B cell (primary cell): ENCODE measurements at places on chromosomes 7 and 10.

GRCh38 chr10:90274721-90275468, 573.5 kb downstream of the KIF20B start:
- no peak for DNase-seq

- no peak for DNase-seq
Observed at GRCh38 chr10:106682175-106682574, 482.3 kb downstream of the SORCS1 start.

DNA sequence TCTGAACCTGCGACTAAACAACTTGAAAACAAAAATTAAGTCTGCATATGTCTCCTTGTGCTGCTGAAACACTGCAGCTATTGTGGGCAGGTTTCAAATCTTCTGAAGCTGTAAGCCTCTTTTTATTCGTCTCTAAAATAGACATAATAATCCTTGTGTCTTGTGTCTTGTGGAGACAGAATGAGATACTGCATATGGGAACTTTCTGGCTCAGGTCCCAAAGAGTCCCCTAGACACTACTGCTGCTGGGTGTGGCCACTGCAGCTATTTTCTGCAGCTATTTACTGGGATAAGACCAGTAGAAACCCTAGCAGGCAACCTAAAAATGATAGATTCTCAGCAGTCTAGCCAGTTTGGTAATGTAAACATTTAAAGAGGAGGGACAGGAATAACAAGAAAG, 252.0 kb downstream of the ELMO1 start:
- no peak for DNase-seq

DNA sequence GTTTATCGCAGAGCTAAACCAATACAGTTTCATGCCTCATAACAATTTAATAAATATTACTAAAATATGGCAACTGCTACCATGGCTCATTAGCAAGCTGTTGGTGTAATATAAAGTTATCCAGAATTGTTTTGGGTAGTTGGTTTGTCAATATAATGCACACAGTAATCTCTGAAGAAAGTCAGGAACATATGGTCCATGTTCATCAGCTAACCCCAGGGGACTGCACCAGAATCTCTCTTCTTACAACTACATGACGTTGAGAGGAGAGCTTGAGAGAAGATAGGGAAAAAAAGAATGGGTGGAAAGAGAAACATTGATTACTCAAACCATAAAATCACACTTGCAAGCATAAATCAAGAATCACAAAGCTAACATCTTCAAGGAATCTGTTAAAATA, 333.7 kb downstream of the NRG3 start:
- no peak for DNase-seq

- DNase-seq: no peak
Observed at GRCh38 chr7:129741743-129742213, 130.3 kb downstream of the NRF1 start.

DNA sequence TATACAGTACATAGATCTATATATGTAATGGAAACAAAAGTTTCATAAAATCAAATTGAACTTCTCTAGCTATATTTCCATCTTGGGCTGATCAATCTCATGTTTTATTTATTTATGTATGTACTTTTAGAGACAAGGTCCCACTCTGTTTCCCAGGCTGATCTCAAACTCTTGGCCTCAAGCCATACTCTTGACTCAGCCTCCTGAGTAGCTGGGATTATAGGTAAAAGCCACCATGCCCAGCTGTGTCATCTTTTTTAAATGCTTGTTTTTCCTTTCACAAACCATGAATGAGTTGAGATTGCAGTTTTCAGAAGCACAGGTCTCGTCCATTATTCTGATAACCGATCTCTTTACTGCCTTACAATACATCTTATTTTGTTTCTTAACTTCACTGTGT, 400.9 kb downstream of the KCNMA1 start:
- no peak for DNase-seq

DNA sequence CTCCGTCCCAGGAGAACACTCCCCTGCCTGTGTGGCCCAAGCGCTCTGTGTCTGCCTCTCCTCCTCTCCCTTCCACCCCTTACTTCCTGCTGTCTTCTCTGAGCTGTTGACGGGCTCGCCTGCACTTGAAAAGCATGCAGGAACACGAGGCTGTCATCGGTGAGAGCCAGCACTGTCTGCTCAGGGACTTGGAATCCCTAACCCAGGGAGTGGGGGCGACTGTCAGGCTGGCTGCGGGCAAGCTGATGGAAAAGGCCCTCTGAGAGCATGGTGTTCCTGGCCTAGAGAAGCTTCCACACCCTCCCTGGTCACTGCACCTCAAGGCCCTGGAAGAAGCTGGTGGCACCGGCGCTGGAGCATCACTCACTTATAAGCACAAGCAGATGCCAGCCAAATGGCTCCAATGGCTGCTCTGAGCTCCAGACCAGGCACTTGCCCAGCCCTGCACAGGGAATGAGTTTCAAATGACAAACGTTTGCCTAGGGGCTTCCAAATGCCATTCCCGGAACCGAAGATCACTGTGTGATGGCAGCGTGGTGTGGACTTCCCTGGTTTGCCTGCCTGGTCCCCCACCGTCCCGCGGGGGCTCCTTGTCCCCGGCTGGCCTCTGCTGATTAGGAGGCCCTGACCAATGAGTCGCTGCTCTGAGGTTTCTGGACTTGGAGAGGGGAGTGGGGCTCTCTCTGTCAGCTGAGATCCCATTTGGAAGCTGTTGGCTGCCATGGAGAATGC, 56.7 kb upstream of the EBF3 start:
- DNase-seq: no peak

DNA sequence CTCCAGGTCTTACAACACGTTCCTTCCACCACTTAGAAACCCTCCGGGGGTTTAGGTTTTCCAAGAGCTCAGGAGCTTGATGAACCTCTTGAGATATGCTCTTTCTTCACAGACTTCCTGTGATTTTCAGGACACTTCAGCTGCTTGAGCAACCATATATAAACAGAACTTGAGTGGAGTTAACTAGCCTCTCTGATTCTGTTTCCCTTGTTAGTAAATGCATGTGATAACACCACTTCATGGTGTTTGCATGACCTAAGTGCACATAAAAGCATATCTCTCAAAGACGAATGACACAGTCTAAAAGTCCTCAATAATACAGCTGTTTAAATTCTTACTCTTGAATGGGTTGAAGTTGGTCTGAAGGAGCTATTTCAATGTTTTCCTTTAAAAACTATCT, 9.9 kb downstream of the PRR15 start:
- no peak for DNase-seq

DNA sequence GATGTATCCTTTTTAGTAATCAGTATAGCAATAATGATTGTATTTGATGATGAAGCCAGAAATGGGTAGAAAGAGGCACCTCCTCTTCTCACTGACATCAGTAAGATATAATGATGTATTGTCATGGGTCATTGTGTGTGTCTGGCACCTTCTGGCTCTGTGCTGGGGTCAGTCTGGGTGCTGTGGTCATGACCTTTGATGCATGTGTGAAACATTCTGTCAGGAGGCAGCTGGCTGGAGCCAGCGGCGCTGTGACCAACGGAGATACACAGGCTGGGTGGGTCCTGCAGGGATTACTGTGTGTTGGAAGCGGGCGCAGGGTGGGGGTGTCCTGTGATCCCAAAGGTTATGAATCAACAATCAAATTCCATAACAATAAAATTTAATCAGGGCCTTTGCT, 35.2 kb downstream of the EEPD1 start:
- DNase-seq: no peak

DNA sequence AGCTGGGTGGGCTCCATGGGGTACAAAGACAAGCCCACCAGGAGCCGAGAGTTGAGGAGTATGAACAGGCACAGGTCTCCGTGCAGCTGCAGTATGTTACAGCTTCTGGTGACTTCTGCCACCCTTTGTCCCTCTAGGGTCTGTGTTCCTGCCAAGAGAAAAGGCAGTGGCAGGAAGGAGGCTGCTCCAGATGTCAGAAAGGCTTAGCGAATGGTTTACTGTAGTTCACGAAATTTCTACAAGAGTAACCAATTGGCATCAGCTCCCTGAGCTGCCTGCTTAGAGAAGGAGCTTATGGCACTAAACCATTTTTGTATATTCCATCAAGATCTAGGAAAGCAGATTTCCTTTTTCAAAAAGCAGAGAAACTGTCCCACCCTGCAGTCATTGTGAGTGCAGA, 48.2 kb upstream of the TMEM72 start:
- DNase-seq: no peak

DNA sequence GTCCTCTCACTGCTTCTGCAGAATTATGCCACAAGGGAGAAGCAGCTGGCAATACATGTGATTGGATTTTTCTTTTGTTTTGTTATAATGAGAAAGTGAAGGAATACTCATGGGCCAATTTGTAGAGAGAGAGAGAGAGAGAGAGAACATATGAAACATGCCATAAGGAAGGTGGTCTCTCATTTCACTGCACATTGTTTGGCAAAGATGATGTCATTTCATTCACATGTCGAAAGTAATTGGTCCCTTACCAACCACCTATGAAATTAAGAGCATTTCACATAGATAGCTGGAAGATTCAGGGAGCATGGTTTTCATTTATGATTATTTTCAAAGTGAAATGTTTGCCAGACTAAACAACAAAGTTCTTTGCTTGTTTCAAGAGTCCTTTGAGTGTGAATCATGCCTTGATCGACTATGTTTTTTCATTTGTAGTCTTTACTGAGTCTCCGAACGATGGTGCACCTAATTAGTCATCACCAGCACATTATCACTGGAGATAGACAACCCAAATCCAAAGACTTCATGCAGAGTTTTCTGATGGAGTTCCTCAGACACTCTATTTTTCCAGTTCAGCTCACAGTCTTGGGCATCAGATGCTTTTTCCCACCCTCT, 130.1 kb upstream of the ZEB1 start:
- no peak for DNase-seq

- no peak for DNase-seq
Observed at GRCh38 chr7:50560865-50561351, 4.3 kb downstream of the DDC start.

GRCh38 chr7:27774717-27775328, 34.9 kb downstream of the TAX1BP1 start:
- DNase-seq: peak; percentile 24

DNA sequence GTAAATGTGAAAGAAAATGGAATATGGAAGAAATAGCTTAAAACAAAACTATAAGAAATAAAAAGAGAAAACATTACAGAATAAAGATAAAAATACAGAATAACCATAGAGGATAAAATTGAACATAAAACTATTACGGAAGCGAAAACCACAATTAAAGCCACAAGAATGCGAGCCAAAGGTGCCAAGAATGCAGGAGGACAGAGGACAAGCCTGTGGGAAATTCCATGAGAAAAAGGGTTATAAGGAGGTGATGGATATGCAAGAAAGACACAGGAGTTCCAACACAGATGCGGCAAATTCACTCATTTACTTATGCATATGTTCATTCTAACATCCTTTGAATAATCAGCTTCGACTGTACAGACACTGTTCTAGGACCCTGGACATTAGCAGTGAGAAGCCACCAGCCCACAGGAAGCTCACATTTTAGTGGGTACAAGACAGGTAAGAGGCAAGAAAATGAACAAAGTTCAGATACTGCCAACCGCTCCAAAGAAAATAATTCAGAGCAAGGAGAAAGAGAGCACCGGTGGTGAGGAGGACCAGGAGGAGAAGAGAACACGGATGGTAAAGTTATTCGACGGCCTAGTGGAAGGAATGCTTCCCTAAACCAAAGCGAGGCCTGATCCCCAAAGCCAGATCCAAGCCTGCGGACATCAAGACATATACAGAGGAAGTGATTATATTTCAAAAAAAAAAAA, 213.7 kb upstream of the MGMT start:
- DNase-seq: no peak

DNA sequence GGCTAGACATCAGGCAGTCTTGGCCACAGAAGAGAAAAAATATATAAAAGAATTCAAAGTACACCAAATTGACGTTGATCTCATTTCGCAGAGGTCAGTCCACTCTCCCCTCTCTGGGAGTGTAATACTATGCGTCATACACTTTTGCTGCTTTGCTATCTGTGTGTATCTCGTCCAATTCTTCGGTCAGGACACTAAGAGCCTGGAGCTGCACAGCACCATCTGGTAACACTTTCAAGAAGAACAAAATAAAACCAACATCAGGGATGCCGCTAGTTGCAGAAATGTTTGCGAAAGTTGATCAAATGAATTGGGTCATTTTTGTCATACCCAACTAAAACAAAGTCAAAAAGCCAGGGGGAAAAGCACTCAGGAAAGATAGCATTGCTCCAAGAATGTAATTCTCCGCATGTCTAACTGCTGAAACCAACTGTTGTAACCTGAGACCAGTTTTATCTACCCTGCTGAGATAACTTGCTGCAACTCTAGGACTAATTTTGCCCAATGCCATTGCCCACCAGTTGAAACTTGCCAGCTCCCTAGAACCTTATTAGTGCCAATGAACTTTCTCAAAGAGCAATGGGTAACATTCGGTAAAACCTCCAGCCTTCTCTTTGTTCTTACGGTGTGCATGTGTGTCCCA, 23.0 kb downstream of the TMEM176A start:
- no peak for DNase-seq

GRCh38 chr10:129605266-129605985, 138.4 kb downstream of the MGMT start:
- DNase-seq: peak; percentile 14

GRCh38 chr10:84825330-84825729, 496.9 kb downstream of the CCSER2 start:
- no peak for DNase-seq

DNA sequence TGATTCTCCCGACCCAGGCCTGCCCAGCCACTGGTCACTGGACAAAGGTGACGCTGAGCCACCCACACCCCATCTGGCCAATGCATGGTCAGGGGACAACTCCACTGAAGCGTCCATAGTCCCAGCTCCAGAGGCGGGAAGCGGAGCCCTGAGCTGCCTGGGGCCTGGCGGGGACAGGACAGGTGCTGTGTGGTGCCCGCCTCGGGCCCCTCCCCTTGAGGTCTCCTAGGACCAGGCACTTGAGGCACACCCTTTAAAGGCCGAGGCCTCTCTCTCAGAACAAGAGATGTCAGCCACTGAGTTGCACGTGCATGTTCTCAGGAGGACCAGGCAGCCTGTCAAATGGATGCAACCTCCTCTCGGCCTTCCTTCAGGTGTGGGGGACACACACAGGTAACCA, 52.5 kb upstream of the PPP2R2D start:
- no peak for DNase-seq

GRCh38 chr10:11715815-11716494, 26.2 kb upstream of the ECHDC3 start:
- DNase-seq: no peak

DNA sequence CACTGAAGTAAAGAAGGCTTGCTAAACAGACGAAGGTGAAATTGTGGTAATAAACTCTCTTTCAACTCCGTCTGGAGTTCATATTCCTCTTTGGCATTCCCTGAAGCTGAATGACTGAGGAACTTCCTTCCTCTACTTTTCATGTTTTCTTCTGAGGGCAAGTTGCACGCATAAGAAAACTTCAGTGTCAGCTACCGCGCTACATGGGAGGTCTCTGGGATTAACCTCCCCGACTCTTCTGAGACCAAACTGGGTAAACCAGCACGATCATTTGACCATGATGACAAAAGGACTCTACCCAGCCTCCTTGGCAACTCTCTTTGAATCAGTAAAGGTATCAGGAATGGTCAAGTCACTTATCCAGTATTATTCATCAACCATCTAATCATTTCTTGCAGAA, 44.7 kb downstream of the RHOBTB1 start:
- DNase-seq: no peak

GRCh38 chr10:96637709-96638108, 50.9 kb upstream of the TM9SF3 start:
- DNase-seq: no peak

- DNase-seq: no peak
Observed at GRCh38 chr10:121481180-121481579, 117.1 kb downstream of the FGFR2 start.

- no peak for DNase-seq
Observed at GRCh38 chr10:113087165-113088029, 137.3 kb downstream of the TCF7L2 start.

- DNase-seq: no peak
Observed at GRCh38 chr7:82859106-82859850, 303.4 kb downstream of the PCLO start.
